Epithelial cell of alveolus of lung (primary cell): ENCODE measurements at places on chromosomes 2 and 18. TPM values are rescaled to one million over a fixed set of nuclear protein-coding genes. Genes with fewer than 3 reads are reported as not detected.

UGT1A6 gene
- not detected in 2 replicates for total RNA-seq

RAB6D gene
- under 0.01 TPM in 1 of 2 replicates, not detected in the other for total RNA-seq

LDLRAD4 gene
- total RNA-seq, result 0.52 and 0.80 TPM in 2 replicates

RGPD3 gene
- under 0.01 and 0.13 TPM in 2 replicates for total RNA-seq

NEUROD1 gene
- not detected in 2 replicates for total RNA-seq

SIX3 gene
- not detected in 2 replicates for total RNA-seq

C2orf66 gene
- total RNA-seq, result 0.24 TPM in 1 of 2 replicates, not detected in the other

GRP gene
- not detected in 2 replicates for total RNA-seq

POTEE gene
- not detected in 2 replicates for total RNA-seq

AP1S3 gene
- 3.7 and 5.5 TPM in 2 replicates for total RNA-seq

C1GALT1C1L gene
- 0.39 TPM in 1 of 2 replicates, not detected in the other for total RNA-seq

SERPINB11 gene
- total RNA-seq, result not detected in 2 replicates

COBLL1 gene
- total RNA-seq, result 0.56 and 4.3 TPM in 2 replicates

CNDP1 gene
- not detected in 2 replicates for total RNA-seq

GALNT1 gene
- total RNA-seq, result 46.2 and 64.6 TPM in 2 replicates

UGT1A4 gene
- total RNA-seq, result not detected in 2 replicates

SOX11 gene
- 9.6 and 21.8 TPM in 2 replicates for total RNA-seq

UXS1 gene
- 29.5 and 61.7 TPM in 2 replicates for total RNA-seq

RAPH1 gene
- 12.9 and 22.1 TPM in 2 replicates for total RNA-seq

FAM124B gene
- total RNA-seq, result 0.16 and 0.26 TPM in 2 replicates

MROH2A gene
- total RNA-seq, result not detected in 2 replicates

SMARCAL1 gene
- 22.0 and 24.5 TPM in 2 replicates for total RNA-seq

MOGAT1 gene
- total RNA-seq, result not detected in 2 replicates

SKA1 gene
- 3.7 and 15.9 TPM in 2 replicates for total RNA-seq

ABCA12 gene
- total RNA-seq, result under 0.01 TPM in 1 of 2 replicates, not detected in the other

DSEL gene
- total RNA-seq, result 12.2 and 30.4 TPM in 2 replicates

CROCC2 gene
- total RNA-seq, result 0.80 TPM in 1 of 2 replicates, not detected in the other

IL36RN gene
- not detected in 2 replicates for total RNA-seq
